ENCODE measurements at places on chromosomes 12 and 14. TPM values are rescaled to one million over a fixed set of nuclear protein-coding genes. Genes with fewer than 3 reads are reported as not detected.

The CLMN gene
- 0.29 TPM for total RNA-seq

The CLEC4E gene
- not detected for total RNA-seq

The DENND5B gene
- total RNA-seq, result not detected

The TMEM30B gene
- total RNA-seq, result 1.7 TPM

The FBXL14 gene
- total RNA-seq, result 20.5 TPM

The MYH6 gene
- not detected for total RNA-seq

DNA sequence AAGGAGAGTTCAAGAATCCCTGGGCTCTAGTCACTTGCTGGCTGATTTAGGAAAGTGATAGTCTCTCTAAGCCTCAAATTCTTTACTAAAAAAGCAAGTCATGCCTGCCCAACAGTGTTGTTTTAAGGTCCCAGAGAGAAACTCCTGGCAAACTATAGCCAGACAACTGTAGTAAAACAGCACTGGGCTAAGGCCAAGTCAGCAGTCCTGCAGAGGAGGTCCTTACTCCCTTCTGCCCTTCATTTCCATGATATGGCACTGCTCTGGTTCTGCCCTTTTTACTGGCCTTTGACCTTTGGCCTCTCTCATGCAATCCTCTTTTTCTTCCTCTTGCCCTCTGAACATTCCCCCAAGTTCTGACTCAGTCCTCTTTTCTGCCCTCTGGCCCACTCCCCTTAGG, 74.9 kb downstream of the VWF start:
- no peak for DNase-seq

DNA sequence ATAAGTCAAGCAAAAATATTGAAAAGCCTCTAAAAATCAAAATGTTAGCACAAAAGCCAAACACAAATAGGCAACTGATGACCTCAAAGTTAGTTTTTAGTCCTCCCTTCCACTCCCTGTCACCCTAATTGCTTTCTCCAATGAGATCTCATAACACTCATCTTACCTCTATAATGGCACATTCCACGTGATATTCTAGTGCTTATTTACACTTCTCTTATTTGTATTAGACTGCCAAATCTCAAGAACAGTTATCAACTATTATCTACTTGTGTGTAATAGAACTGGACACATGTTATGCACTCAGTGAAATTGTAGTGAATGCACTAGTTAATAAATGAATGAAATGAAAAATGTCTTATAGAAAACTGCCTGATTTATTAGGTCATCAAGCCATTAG, 55.5 kb upstream of the AVPR1A start:
- DNase-seq, result no peak

DNA sequence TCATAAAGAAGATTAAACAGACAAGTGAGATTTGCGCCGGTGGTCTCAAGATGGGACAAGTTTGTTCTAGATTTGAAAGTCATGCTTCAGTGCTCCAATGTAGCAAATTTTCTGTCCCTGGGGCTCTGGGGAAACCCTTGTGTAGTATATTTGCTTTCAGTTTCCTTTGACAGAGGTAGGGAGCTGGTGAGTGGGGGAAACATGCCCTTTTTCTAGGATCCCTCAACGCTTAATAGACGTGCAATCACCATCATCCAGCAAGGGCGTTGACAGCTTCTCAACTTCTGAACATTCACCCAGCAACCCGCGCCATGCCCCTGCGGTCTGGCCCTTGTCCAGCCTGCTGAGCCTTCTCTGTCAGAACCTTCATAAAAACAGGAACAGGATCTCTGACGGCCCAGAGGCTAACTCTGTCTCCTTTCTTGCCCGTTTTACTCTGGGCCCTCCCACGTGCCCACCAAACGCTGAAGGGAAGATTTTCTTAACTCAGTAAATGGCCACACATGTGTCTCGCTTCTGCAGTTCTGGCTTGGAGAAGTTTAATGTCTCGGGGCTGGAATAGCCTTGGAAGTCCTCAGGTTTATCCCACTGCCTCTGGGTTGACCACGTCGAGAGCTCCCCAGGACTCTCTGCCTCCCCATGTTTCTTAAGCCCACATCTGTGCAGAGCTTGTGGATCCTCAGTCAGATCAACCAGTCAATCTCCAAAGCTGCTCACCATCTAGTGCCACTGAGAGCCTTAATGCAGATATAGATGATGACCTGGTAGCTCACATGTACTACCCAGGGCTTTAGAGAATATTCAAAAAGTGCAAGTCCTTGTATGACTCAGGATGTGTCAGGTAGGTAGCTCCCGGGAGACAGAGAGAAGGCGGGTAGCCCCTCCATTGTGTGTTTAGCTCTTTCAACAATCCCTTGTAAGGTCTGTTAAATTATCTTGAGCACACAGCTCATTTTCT, 58.1 kb upstream of the CCND2 start:
- no peak for DNase-seq

GRCh38 chr12:12499909-12500604, 62.6 kb downstream of the DUSP16 start:
- DNase-seq, result no peak

- DNase-seq, result no peak
Observed at GRCh38 chr12:117936722-117937484, 31.9 kb downstream of the KSR2 start.

GRCh38 chr14:68373847-68374444, 418.9 kb downstream of the ZFP36L1 start:
- DNase-seq, result no peak

DNA sequence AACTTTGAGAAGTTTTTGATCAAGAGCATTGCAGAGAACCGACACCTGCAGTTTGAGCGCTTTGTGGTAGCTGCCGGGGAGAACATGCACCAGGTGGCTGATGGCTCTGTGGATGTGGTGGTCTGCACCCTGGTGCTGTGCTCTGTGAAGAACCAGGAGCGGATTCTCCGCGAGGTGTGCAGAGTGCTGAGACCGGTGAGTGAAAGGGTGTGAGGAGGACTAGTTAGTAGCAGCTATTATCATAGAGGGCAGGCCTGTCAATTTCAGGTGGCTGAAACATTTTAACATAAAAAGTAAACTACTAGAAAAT, 27.0 kb upstream of the HIGD1C start:
- no peak for DNase-seq

DNA sequence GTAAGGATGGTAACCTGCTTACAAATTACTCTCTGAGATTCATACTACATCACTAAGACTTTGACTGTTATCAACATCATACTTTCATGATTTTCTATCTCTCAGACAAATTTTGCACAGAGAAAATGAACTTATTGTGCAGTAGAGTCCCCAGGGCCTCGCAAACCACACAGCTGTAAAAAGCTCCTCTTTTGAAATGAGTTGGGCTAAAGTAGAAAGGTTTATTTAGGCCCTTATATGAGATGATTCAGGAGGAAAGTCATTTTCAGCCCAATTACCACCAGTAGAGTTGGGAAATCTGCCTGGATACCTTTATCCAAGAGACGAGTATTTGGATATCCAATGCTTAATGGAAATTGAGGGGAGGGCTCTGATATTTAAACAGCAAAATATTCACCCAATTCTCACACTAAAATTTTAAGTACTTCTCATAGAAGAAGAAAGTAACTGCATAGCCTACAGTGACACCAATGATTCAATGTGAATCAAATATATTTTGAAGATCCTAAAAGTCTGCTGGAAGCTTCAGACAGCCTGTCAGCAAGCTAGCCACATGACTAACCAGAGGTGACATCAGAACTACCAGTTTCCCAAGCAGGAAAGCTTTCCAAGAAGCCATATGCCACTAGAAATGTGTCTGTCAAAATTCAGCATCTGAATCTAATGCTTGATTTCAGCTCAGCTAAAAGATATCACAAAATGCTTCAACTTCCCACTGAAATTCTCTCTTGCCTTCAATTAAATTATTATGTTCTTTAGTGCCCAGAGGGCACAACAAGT, 190.1 kb upstream of the SYT1 start:
- DNase-seq, result no peak

GRCh38 chr12:54998958-54999510, 14.5 kb upstream of the TESPA1 start:
- DNase-seq, result no peak

All from CD8-positive, alpha-beta memory T cell (primary cell).